ENCODE measurements at places on chromosomes 5 and 9.

DNA sequence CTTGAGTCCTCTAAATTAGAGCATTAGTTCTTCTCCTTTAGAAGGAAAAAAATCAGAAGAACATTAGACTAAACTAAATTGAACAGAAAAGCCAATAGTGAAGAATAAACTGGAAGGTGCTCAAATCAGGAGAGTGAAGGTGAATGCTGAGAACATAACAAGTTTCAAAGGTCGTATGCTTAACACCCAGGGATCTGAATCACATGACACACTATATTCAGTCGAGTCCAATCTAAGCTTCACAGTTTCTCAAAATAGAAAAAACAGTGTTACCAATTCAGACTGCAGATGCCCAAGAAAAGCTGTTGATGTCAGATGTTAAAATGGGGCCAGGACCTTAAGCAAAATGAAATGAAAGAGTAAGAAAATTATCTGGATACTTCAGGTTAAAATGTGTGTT, 614.5 kb downstream of the EFNA5 start:
- no peak for DNase-seq

DNA sequence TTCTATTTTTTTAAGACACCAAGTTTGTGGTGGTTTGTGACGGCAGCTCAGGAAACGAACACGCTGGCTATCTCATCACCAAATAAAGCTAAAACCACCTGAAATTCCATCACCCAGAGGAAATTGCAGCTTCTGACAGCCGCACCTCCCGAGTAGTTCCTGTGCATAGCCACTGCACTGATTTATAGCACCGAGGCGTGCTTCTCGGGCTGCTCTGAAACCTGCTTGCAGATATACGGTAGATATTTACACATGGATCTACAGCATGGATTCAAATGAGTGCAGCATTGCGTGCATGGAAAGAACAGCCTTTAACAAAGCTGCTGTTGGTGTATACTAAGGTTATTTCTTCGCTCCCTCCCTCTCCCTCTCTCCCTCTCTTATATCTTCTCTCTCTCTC, 153.8 kb downstream of the PHF2 start:
- DNase-seq, result no peak

GRCh38 chr5:111655169-111655924, 101.6 kb downstream of the NREP start:
- DNase-seq, result no peak

DNA sequence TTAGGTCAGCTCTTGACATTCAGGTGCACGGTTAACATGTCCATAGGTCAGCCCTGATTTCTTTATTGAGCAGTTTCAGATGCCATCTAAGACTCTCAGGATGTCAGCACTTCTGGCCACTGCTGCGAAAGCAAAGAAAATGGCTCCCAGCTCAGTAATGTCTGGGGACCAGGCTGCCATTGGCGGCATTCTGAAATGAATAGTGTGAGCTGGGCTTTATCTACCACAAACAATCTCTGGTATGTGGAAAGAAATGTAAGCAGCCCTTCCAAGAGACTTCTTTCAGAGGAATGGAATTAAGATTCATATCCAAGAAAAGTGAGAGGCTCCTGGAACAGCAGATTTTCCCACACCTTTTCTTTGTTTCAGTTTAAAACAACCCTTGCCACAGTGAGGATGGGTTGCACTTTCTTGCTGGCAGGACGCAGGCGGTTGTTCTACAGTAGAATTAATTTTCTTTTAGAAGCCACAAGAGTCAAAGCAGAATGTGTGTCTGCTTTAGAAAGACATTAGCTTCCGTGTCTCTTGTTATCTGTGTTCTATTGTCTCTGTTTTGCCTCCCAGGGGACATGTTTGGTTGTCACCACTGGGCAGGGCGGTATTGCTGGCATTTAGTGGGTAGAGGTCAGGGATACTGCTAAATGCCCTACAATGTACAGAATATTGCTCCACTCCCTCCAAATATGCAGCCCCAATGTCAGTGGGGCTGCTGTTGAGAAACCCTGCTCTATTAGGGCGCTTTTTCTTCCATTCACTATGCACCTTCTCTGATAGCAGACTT, 149.9 kb upstream of the ANKH start:
- DNase-seq, result peak; percentile 62

DNA sequence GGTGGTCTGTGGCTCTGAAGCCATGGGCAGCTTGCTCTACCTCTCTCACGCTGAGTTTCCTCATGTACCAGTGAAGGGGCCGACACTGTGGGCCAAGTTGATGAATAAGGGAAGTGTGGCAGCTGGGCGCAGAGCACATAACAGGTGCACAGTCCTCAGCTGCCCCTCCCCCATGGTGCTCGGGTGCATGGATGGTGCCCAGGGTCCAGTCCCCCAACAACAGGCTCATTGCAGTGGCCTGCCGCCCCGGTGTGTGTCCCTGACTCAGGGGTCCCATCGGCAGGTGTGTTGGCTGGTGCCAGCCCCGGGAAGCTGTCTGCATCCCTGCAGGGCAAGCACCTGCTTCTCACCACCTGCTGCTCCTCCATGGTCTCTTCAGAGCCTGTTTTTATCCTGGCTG, 36.6 kb downstream of the COL5A1 start:
- no peak for DNase-seq

- no peak for DNase-seq
These were observed 15.0 kb downstream of the GALNT10 start for GRCh38 chr5:154205441-154206117.

DNA sequence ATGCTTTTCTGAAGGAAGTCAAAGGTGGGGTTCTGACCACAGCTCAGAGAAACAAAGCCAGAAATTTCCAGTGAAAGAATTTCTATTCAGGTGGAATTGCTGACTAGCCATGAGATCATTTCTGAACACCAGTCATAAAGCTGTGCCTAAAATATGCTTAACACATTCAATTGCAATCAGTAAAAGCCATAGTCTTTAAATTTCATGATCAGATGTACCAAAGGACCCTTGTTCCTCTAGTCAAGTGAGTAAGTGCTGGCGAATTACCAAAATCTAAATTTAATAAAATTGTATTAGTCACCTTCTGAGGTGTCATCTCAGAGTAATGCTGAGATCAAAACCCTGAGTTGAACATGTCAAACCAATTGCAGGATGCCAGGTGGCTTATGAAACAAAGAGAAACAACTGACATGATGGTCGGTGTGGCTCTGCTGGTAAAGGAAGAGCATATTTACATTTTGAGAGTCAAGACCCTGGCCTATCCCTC, 334.2 kb upstream of the CCNH start:
- DNase-seq, result no peak

DNA sequence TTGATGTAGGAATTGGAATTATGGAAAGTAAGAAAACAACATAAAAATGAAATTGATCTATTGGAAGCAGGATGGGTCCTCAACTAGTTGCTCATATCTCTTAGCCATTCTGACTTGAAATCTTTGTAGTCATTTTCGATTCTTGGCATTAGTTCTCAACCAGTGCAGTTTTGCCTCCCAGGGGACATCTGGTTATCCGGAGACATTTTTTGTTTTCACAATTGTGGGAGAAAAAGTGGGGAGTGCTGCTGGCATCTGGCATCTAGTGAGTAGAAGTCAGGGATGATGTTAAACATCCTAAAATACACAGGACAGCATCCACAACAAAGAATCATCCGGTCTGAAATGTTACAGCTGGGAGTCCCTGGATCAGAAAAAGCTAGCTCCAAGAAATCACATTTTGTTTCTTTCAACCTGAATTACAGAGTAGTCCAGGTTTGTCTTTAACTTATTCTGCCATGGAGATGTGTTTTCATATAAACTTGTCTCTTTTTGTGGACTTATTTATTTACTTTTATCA, 74.9 kb downstream of the FBXL7 start:
- DNase-seq, result no peak

- no peak for DNase-seq
These were observed 66.0 kb downstream of the ZNF366 start for GRCh38 chr5:72441094-72441723.

DNA sequence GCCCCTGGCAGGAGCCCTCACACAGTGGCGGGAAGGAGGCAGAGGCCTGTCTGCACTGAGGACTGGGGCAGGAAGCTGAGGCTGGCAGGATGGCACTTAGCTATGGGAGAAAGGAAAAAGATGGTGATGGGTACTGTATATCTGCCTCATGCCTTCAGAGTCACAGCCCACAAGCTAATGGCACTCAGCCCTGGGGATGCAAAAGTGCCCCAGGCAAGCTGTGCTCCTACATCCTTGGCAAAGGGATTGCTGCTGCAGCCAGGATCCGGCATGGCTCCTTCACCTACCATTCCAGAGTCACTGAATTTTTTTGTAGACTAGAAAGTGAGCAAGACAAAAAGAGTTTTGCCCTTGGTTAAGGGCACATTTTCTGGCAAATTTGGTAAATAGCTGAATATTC, 8.7 kb downstream of the ACSL6 start:
- no peak for DNase-seq
